ENCODE measurements at places on chromosomes 3 and 15.
A peak's percentile ranks its signal among the peaks of the same experiment; 100 is the strongest.

DNA sequence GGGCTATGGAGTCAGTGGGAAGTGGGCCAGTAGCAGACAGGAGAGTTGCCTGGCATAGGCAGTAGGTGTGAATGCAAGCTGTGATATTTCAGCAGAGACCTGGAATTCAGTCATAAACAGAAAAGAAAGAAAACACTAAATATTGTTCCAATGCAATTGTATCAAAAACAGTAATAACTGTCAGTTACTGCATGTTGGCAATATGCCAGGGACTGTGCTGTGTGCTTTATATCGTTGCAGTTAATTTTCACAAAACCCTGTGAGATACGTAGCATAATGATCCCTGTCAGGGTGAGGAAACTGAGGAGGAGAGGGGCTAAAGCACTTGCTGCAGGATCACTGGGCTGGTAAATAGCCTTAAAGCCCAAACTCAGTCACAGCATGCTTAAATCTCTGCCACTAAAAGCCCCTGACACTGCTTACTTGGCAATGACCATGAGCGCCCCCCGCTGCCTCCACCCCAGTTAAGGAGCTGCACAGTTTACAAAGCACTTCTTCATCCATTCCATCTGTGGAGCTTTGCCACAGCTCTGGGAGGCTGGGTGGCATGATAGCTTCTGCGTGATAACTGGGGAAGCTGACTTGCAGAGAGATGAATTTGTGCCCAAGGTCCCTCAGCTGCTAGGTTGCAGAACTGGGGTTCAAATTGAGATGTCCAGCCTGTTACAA is 3.9 kb downstream of the SLC6A1 start:
- DNase-seq: no peak

DNA sequence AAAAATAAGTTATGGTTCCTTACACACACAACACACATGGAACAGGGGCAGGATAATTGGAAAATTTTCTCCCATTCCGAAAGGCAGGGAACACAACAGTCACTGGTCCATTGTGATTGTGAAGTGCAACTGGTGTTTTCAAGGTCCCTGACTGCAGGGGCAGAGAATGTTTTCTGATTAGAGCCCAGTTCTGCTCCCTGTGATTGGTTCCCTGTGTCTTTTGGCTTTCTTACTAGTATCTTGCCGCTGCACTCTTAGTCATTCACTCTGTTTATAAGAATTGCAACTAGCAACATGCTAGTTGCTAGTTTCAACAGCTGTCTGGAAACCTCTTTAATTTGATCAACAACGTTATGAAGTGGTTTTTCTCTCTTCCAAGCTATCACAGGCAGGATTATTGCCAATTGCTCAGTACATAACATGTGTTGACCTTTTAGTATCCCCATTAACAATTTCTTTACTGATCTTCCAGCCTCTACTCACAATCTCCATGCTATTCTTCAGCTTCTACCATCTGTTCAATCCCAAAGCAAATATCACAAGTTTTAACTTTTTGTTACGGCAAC is 177.5 kb downstream of the EPHA6 start:
- DNase-seq: no peak

- DNase-seq: no peak
These were observed 457.4 kb upstream of the NECTIN3 start for GRCh38 chr3:110614186-110614585.

DNA sequence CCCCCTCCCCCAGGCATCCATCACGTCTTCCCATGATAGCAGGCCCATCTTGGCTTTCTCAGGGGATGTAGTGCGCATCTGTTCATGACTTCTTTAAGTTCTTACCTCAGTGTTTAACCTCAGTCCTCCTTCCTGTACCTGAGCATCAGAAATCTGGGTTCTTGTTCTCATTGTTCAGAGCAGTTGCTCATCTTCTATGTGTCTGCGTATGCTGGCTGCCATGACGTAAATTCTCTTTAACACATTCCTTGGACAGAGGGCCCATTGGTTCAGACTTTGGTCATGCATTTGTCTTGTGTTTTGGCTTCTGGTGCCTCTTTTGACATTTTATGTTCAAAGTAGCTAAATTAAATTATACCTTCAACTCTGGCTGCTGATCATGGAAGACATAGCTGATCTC is 227.3 kb downstream of the CACNA2D3 start:
- no peak for DNase-seq

GRCh38 chr3:160490166-160490565 is 40.6 kb upstream of the TRIM59 start:
- no peak for DNase-seq

GRCh38 chr3:172673210-172673679 is 37.6 kb downstream of the NCEH1 start:
- peak; percentile 39 for DNase-seq

DNA sequence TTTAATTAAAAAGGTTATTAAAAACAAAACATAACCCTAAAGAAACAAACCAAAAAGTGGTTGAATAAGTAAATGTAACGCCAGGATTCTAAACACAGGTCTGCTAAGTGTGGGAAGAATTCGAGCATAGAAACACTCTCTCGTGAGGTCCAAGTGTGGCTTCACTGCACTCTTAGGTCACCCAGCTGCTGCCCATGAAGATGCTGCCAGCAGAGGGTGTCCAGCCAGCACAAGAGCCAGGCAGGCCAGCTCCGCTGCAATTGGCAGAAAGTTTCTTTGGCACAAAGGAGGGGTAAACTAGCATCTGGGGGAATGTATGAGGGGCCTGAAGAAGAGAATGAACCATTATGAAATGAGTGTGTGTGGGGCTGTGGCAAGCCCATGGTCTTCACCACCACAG is 215.7 kb upstream of the FEZF2 start:
- DNase-seq: no peak

- no peak for DNase-seq
These were observed 170.2 kb upstream of the ICE2 start for GRCh38 chr15:60648928-60649679.

GRCh38 chr3:60636846-60637245 is 614.4 kb downstream of the FHIT start:
- DNase-seq: no peak

DNA sequence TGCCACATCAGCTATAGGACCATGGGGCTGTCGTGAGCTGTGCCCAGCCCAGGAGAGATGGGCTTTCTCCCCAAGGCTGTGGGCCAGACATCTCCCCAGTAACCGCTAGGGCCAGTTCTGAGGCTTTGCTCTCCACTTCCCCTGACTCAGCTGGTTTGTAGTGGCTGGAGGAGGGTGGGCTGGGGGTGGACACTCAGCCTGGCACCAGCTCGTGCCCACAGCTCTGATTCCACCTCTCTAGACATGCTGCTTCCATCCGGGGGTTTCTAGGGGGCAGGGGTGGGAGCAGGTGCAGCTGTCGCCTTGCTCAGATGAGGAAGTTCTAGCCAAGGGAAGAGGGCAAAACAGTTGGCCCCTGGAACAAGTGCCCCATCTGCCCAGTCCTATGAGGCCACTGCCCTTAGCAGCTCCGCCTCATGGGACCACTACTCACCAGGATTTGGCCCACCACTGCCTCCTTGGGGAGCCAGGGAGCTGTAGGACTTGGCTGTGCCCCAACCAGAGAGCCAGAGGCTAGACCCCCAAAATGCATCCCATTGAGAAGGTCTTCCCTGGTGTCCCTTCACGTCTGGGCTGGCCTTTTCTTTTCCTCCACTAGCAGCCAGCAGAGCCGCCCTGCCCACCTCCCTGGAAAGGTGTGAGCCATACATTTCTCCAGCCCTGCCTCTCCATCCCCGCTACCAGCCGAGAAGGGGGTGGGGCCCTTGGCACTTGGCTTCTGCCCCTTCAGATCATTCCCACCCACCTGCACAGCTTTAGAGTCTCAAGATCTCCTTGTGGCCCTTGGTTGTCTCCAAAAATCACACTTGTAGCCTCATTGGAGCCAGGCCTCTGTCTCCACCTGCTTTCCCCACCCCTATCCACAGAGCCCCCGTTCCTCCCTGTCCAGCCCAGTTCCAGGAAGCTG is 9.9 kb downstream of the GLYCTK start:
- no peak for DNase-seq

DNA sequence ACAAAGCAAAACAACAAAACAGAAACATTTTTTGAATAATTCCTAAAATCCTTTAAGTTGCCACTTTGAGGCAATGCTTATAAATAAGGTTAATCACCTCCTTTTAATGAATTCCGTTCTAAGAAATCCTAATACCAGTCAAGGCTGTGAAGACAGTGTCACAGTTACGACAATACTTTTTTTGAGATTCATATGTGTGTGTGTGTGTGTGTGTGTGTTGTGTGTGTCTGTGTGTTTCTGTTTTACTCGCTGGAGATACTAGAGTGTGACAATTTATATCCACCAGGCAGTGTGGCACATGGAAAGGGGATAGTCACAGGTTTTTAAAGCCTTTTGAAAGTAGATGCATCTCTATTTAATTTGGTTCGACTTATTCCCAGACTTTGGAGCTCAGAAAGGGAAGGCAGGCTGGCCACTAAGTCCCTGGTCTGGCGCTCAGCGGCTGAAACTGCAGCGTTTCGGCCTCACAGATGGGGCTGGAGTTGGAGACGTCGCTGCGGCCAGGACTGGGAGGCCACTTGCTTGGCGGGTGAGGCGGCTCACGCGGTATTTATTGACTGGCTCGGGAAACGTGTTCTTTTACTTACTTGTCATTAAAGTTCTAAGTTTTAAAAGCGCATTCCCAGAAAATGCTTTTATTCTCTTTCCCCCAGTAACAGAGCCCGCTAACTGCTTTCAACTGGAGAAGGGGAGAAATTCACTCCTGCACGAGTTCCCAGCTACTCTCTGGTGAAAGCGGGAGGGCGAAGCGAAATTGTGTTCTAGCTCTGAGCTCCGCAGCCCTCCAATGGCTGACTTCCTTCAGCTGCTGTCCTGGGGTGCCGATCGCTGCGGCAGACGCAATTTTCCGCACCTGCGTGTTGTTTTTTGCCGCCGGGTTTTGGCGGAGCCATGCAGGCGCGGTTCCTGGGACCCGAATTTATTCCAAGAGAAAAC is 13.7 kb downstream of the ZIC1 start:
- no peak for DNase-seq

Data from NCI-H748 treated with DMSO at 0.1 percent for 48 hours (cell line).